ENCODE measurements at places on chromosomes 1 and 21.

DNA sequence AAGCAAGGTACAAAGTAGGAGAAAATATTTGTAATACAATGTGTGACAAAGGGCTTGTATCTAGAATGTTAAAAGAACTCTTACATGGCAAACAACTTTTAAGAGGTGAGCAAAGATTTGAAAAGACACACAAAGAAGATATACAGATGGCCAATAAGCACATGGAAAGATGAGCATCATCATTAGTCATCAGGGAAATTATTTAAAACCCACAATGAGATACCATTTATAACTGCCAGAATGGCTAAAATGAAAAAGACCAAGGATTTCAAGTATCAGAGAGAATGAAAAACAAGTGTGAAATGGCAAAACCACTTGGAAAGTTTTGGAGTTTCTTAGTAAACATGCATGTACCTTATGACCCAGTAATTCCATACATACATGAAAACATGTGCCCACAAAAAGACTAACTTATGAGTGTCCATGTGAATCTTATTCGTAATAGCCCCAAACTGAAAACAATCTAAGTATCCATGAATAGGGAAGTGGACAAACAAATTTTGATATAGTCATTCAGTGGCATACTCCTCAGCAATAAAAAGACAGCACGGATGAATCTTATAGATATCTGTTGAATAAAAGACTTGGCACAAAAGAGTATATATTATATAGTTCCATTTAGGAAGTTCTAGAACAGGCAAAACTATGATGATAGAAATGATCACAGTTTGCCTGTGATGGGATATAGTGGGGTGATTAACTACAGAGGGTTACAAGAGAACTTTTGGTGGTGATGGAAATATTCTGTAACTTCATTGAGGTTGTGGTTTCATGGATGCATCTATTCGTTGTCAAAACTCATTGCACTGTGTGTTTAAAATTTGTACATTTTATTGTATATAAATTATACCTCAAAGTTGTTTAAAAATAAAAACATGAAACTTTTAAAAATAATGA, 82.0 kb downstream of the DISP1 start:
- no peak for DNase-seq

GRCh38 chr1:44401256-44402228, 3.5 kb upstream of the RNF220 start:
- no peak for DNase-seq

DNA sequence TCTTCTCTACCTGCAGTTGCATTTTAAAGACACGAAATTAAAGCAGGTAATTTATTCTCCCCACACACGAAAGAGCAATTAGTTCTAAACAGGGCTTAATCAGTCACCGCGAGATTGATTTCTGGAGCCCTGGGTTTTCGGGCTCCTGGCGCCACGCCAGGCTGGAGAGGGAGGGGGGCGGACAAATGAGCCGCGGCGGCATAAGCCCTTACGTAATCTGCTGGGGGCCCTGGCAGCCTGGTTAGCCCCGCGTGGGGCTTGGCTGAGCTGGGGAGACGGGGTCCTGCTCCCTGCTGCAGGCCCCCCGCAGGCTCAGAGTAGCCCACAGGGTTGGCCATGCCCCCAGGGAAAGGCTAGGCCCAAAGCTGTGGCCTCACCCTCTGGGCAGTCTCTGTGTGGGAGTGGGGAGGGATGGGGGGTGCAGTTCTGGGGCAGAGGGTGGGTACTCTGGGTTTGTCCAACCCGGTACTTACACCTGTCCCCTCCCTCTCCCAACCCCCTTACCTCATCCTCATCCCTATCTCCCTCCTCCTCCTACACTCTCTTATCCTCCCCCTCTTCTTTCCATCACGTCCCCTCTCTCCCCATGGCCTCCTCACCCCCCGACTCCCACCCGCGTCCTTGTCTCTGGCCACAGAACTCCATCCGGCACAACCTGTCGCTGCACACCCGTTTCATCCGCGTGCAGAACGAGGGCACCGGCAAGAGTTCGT, 19.9 kb downstream of the FOXO6 start:
- no peak for DNase-seq

DNA sequence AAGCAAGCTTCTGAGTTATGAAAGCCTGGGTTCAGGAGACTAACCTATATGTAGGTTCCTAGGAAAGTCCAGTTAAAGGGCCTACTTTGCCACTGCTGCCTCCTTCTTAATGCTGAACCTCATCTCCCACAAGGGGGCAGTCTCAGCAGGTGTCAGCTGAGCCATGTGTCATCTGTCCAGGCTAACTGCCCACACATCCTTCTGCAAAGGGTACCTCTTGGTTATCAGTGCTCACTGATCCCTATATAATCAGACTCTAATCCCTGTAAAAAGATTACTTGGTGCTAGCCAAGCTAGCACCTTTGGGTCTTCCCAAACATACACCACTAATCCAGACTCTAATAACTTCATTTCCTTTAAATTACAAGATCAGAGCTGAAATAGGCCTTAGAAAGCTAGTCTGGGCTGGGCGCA, 9.0 kb downstream of the PRDX1 start:
- DNase-seq, result peak; percentile 62

- peak; percentile 11 for DNase-seq
Measured at GRCh38 chr1:29033829-29034466, 89.8 kb downstream of the TMEM200B start.

GRCh38 chr1:236747311-236747985, 47.6 kb upstream of the MTR start:
- DNase-seq, result no peak

DNA sequence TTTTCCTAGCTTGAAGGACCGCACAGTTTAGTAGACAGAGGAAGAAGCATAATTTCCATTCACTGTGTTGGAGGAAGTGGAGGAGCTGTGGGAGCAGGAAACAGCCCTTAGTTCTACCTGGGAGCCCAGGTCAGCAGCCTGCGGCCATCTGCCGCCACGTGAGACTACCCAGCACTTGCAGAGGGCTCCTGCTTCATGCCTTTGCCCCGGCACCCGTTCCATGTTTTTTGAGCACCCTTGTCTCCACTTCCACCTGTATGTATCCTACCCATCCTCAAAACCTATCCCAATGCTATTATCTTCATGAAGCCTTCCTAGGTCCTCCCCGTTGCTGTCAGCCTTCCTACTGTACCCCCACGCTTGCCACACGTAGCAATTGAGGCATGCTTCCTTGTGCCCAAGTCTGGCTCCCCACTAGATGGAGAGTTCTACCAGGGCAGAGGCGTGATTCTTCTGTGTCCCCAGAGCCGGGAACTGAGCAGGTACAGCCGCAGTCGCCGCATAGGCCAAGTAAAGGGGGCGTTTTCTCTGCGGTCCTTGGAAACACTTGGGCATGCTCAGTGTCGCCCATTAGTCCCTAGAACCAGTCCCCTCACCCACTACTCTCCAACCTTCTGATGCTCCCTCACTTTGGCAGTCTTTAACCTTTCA, 1.9 kb downstream of the SLC6A9 start:
- DNase-seq, result no peak

DNA sequence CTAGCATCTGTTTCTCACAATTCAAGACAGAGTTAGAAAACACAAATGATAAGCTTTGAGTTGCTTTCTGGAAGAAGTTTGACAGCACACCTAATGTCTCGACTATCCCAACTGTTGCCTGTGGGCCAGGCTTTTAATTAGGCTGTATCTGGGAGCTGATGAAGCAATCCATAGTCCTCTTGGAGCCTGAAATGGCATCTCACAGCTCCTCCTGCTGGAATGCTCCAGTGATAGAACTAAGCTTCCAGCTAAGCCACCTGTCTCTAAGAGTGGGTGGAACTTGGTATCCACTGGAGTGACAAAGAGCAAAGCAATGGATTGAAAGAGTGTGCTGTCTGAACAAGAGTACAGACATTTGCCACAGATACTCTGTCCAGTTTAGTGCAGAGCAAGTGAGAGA, 605.3 kb upstream of the NR5A2 start:
- no peak for DNase-seq

DNA sequence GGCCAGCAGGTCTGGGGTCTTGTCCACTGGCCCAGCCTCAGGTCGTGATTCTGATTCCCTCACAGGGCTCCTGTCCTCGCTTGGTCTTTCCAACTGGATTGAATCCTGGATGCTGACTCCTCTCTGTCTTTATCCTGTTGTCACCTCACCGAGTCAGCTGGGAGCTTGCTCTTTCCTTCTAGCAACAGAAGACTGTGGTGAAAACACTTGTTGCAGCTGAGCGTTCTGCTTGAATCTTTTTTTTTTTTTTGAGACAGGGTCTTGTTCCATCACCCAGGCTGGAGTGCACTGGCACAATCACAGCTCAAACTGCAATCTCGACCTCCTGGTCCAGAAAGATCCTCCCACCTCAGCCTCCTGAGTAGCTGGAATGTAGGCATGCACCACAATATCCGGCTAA, 8.0 kb upstream of the WNT4 start:
- DNase-seq, result no peak

DNA sequence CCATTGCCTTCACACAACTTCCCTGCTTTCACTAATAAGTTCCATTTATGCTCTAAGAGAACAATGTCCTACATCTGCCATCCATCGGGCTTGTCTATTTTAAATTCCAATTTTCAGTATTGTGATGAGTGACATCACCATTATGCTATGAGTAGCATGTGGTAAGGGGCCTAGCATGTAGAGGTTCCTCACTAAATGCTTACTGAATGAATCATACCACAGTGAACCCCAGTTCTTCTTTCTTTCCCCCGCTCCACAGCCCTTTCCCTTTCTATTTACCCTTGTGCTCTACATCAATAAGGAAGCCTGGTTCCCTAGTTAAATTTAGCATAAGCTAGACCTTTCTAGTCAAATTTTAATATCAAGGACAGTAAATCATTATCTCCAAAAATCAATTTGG, 195.0 kb upstream of the RGS18 start:
- no peak for DNase-seq

DNA sequence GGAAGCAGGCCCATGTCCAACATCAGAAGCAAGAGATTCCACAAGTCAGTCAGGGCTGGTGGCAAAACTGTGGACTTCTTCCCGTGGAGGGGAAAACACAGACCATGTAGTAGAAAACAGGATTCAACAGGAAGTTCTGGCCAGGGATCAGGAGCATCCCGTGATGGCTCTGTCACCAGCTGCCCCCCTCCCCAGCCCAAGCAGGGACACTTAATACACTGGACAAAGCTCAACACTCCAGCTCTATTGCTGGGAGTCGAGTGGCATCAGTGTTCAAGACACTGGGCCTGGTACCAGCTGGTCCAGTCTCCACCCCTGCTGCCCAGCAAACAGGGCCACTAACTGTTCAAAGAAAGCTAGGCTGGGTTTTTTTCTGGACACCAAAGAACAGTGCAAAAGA, 3.7 kb downstream of the SLC45A3 start:
- DNase-seq, result no peak

- no peak for DNase-seq
Measured at GRCh38 chr1:235307158-235308124, 20.5 kb downstream of the ARID4B start.

DNA sequence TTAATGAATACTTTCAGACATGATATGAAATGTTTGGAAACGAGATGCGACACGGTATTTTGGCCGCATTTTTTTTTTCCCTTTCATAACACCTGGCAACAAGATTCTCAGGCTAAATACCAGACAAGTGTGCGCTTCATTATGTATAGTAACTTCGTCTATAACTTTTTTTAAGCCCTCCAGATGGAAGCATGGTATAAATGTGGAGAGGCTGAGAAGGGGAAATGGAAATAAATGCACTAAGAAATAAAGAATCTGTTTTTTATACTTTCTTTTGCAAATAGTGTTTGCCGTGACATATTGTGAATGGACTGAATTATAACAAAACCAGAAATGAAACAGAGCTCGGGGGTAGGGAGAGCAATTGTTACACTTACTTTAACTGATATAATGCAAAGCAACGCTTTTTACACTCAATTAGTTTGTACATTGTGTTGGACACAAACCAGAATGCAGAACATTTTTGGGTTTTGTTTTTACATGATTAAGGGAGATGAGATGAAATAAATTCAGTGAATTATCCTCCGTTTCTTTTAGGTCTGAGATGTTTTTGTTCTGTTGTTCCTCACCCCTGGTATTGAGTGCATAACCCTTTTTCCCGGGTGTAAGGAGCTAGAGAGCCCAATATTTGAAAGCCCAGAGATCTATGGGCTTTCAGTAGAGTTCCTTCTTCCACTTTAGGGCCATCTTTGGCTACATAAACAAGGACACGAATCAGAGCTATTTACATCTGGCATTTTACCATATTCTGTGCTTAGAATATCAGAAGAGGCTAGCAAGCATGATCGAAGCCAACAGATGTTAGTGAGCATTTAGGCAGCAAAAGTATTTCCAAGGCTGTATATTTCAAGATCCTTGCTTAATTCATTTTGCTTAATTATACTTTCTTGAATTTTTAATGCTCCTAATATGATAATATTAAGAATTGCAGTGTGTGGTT, 478.0 kb downstream of the CAMTA1 start:
- DNase-seq, result no peak

GRCh38 chr1:227343727-227344551, 25.6 kb upstream of the CDC42BPA start:
- no peak for DNase-seq

GRCh38 chr1:90413519-90413918, 303.6 kb downstream of the BARHL2 start:
- DNase-seq, result no peak

GRCh38 chr1:7988576-7988975, 27.1 kb downstream of the PARK7 start:
- no peak for DNase-seq

GRCh38 chr1:34742667-34743270, 12.1 kb upstream of the GJB5 start:
- peak; percentile 70 for DNase-seq
